ENCODE measurements at places on chromosomes 5 and 9.

DNA sequence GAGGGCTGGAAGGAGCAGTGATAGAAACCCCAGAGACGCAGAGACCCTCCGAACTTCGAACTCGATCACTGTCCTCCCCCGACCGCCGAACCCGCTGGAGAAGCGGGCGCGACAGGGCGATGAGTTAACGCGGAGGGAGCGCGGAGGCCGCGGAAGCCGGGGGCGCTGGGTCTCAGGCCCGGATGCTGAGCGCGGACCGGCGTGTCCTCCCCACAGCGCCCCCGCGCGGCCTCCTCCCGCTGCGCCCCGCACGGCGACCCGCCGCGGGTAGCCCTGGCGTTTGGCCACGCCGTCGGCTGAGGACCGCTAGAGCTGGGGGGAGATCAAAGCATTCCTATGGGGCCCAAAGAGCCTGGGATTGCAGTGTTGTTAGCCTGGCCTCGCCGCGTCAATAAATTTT is 7.7 kb upstream of the DMRT2 start:
- DNase-seq = peak; percentile 67

GRCh38 chr5:144142824-144143162 is 27.7 kb downstream of the YIPF5 start:
- DNase-seq = no peak

DNA sequence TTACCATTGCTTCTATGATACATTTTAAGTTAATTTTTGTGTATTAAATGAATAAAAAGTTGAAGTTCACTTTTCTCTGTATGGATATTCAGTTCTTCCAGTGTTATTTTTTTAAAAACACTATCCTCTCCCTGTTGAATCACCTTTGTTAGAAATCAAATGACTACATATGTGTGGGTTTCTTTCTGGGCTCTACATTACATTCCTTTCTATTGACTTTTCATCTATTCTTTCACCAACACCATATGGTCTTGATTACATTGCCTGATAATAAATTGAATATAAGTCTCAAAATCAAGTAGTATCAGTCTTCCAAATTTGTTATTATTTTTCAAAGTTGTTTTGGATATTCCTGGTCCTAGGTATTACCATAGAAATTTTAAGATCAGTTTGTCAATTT is 7.3 kb upstream of the RASEF start:
- no peak for DNase-seq

DNA sequence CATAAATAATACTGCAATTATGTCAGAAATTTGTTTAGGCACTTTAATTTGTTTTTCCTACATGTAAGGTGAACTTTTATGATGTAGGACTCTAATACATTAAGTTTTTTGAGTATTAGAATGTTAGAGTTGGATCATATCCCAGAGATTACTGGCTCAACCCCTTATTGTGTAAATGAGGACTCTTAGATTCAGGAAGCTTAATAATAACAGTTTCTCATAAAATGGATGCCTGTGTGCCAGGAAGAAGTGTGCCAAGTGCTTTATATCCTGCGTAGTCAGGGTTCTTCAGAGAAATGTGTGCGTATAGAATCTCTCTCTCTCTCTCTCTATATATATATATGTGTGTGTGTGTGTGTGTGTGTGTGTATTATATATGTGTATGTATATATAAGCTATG is 388.5 kb downstream of the CAAP1 start:
- no peak for DNase-seq

DNA sequence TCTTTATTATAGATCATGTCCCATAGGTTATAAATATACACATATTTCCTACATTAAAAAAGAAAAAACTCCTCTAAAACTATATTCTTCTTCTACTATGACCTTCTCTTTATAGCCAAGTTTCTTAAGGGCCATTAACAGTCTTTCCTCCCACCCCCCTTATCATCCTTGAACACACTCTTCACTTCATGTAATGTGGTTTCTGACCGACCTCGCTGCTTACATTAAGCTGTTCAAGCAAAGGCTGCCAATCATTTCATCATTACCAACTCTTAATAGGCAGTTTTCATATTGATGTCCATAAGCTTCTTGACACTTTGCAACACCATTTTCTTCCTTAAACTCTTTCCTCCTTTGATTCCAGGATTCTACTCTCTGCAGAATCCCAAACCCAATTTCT is 283.0 kb upstream of the PCSK5 start:
- no peak for DNase-seq

DNA sequence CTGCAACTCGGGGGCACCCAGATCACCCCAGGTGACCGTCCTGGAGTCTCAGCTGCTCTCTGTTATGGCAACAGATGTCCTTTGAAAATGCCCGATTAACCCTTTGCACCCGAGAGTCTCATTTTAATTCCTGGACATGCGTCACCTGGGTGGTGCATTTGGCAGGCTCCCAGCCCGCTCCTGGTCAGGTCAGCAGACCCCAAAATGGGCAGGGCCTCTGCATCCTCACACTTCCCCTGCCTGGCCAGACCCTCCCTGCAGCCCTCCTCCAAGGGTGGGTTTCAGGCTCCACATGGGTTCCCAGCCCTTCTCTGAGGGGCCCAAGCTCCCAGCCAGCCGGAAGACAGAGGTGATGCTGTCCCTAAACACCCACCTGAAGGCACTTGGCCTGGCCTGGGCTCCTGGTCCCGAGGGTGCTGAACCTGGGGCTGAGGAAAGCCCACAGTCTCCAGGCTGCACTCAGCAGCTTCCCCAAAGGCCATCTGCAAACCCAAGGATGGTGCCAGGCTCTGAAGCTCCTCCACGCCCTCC is 69.4 kb downstream of the PSMB7 start:
- no peak for DNase-seq

DNA sequence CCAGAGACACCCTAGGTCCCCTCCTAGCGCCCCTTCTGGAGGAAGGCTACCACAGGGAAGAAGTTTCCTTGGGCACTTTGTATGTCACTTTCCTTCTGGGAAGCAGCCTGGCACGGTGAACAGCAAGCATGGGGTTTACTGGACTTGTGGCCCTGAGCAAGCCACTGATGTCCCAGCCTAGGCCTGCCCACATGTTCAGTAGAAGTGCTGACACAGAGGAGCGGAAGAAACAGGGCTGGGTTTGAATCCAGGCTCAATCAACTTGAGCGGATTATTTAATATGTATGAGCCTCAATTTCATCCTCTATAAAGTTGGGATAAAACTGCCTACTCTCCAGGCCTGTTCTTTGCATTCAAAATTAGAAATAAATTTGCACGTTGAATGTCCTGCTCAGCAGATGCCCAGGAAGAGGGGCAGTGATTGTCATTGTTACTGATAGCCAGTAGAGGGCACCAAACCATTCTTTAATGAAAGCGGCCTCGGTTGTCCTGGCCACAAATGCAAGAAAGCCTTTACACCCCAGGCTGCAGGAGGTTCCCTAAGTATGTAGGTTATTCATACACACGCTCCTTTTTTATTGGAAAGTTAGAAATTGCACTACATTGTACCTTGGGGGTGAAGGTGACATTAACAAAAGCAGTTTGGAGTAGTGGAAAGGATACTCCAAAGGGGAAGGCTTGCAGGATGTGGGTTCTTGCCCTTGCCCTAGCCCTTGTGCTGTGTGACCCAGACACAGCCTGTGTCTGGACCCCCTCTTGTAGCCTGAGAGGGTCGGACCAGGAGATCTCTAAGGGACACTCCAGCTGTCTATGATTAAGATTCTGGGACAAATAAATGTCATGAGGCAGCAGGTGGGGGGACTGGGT is 13.4 kb upstream of the XPA start:
- peak; percentile 77 for DNase-seq

DNA sequence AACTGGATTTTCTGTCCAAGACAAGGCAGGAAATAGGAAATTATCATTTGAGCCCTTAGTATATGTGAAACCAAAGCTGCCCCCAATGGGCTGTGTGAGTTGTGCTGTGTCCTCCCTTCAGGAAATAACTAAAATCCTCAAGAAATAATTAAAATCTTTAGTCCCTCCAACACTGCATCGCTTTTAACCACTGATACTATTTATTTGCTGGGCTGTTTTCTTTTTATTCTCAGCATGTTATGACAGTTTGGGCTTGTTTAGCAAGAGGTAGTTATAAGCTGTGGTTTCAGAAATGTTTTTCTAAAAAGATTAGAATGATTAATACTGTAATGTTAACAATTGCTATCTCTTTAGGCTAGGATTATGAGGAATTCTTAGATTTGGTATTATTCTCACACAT is 187.0 kb upstream of the KCNN2 start:
- no peak for DNase-seq

- DNase-seq = peak; percentile 52
Observed at GRCh38 chr9:5450359-5451091, at the start of gene CD274. CD274 (plus strand) TSS chr9:5450542; CDS start chr9:5456114, 5,572 bp downstream.

DNA sequence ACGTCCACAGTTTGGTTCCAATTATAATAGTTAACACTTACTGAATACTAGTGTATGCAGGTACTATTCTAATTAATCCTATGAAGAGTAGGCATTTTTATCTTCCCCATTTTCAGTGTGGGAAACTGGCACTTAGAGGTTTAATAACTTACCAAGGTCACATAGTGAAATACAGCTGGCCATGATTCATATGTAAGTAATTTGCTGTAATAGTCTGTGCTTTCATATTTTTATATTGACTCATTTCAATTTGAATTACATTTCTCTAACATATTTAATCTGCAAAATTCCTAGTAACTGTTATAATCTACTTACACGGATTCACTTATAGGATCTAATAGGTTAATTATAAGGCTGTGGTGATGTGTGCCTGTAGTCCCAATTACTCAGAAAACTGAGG is 19.4 kb downstream of the CCNH start:
- DNase-seq = no peak

DNA sequence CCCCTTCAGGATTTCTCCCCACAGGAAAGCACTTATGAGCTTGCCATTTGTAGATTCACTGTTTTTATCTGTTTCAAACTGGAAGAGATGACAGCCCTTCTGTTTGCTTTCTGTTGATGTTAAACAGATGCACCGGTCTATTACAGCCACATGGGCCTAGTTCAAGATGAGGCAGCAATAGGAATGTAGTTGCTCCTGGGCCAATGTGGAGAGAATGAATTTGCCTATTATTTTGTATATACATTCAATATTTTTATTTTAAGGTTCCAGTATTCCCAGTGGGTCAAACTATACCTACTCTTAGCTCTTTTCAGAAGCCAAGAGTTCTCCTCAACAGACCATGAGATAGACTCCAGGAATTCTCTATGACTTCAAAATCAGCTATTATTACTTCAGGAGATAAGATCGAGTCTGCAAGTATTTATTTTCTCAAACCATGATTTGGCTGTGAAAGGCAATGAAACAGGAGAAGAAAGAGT is 461.6 kb downstream of the RASEF start:
- no peak for DNase-seq

GRCh38 chr9:30915451-30915850 is 1469.0 kb upstream of the ACO1 start:
- DNase-seq = no peak

DNA sequence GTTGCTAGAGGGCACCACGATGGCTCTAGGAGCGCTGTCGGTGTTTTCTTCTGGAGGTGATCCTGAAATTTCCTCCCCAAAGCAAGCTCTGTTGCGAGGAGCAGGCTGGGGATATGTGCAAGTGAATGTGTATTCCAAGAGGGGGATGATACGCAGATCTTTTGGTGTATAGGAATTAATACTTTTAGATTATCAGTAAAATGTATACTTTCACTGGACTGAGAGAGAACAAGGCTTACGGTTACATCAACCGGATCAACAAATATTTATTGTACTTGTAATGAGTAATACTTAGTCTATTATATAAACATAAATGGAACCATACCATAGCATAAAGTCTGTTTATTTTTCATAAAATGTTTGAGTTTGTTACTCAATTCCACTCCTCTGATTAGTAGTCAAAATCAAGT is 632 bp upstream of the PRKAA1 start:
- no peak for DNase-seq

GRCh38 chr5:151721087-151721646 is 34.5 kb upstream of the SPARC start:
- DNase-seq = peak; percentile 64

All from GM13977 (cell line).